Hepatic stellate cell (primary cell): ENCODE measurements at places on chromosomes 7 and 10.
A peak's percentile ranks its signal among the peaks of the same experiment; 100 is the strongest.

DNA sequence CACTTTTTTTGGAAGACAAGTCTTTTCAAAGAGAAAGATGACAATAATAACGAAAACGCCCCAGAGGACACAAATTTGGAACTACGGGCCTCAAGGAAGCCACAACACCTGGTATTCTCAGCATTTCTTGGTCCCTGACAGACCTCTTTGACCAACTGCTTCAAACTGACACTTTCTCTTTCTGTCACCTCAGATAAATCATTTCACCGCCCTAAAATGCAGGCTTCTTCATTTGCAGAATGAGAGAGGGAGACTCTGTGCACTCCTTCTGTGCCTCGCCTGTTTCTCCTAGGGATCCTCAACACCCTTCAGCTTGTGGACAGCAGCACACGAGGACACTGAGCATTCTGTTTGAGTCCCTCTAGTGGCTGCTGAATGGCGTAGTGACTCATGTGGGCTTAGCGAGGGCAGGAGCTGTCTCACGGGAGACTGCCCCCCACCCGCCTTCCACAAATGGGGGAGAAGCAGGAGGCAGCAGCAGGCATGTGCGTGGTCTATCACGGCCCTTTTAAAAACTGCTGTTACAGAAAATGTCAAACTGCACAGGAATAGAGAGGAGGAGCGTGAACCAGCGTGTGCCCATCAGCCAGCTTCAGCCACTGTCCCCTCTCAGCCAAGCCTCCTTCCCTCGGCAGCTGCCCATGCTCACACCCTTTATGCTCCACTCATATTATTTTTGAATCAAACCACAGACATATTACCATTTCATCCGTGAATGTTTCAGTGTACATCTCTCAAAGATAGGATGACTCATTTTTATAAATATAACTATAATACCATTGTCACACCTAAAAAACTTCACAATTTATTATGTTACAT, 41.4 kb downstream of the GSDME start:
- peak; percentile 74 for DNase-seq

DNA sequence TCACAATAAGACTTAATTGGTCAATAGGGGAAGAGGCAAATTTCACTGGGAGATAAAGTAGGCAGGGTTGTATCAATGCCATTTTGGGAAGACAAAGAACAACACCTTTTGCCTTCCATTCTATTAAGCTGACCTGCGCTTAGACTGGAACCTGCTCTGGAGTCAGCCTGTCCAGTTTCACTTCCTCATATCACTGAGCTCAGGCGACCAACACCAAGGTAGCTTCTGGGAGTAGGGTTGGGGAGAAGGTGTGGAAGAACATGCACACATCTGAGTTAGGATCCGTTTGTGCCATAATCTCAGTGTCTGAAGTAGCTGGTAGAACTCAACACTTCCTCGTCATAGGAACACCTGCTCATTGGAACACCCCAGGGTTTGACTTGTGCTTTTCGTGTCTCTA, 527.4 kb upstream of the IGFBP3 start:
- DNase-seq = no peak

- peak; percentile 60 for DNase-seq
These were observed 162.2 kb downstream of the SH3PXD2A start for GRCh38 chr10:103692952-103693811.

GRCh38 chr7:105664816-105665525, 83.7 kb upstream of the EFCAB10 start:
- peak; percentile 21 for DNase-seq

- DNase-seq = no peak
These were observed 54.7 kb downstream of the NPTX2 start for GRCh38 chr7:98671733-98672331.

- DNase-seq = no peak
These were observed 22.4 kb downstream of the NACAD start for GRCh38 chr7:45066409-45066808.

DNA sequence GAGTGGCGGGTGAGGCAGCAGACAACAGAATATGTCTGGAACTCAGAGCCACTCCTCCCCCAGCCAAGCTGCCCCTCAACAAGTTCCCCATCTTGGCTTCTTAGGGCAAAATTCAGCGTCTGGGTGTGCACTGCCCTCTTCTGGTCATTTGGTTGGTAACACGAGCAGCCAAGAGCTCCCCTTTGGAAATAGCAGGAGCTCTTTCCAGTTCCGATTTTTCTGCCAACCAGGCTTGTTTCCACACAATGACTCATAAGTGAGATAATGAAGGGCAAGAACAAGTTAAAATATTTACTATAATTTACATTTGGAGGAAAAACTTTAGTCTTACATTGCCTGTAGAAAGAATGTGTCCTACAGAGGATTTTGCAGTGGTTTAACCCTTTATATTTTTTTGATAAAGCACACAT, 70.5 kb downstream of the ADCYAP1R1 start:
- DNase-seq = peak; percentile 62
